Endothelial cell of umbilical vein (primary cell): ENCODE measurements at places on chromosomes 4 and X. TPM values are rescaled to one million over a fixed set of nuclear protein-coding genes. Genes with fewer than 3 reads are reported as not detected.
A peak's percentile ranks its signal among the peaks of the same experiment; 100 is the strongest.

STK26 gene
- total RNA-seq = 3.7 and 5.2 TPM in 2 replicates

PRRG1 gene
- 28.3 and 37.6 TPM in 2 replicates for total RNA-seq

XG gene
- total RNA-seq = 0.44 TPM in 1 of 2 replicates, not detected in the other

CT45A10 gene
- not detected in 2 replicates for total RNA-seq

SYTL4 gene
- total RNA-seq = 18.4 and 25.6 TPM in 2 replicates

DNA sequence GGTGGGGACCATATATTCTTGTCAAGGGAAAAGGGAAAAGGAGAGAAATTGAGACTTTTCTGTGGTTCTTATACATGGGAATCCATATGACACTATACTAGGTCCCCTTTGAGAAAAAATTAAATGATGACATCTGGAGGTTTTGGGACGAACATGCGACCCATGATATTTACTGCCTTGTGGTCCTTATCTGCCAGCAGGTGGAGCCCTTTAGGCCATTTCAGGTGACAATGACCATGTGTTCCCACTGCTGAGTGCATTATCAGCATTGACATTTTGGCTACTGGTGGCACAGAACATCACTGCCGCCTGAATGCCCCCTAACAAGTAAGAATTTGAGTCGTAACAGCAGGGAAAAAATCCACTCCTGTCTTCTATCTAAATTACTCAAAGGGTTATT lies 843.4 kb downstream of the FSTL5 start:
- H3K4me1 ChIP-seq = no peaks in the 10 kb centered on the region
- no peak overlapping the region for H3K27ac ChIP-seq
- H3K36me3 ChIP-seq = no peaks in the 10 kb centered on the region
- no peak overlapping the region for H3K4me3 ChIP-seq
- DNase-seq = peak; percentile 19

GRCh38 chr4:136818811-136819330 lies 713.4 kb downstream of the PCDH18 start:
- H3K36me3 ChIP-seq = no peaks in the 10 kb centered on the region
- no peak overlapping the region for H3K4me3 ChIP-seq
- DNase-seq = peak; percentile 88
- no peaks in the 10 kb centered on the region for H3K27me3 ChIP-seq

DNA sequence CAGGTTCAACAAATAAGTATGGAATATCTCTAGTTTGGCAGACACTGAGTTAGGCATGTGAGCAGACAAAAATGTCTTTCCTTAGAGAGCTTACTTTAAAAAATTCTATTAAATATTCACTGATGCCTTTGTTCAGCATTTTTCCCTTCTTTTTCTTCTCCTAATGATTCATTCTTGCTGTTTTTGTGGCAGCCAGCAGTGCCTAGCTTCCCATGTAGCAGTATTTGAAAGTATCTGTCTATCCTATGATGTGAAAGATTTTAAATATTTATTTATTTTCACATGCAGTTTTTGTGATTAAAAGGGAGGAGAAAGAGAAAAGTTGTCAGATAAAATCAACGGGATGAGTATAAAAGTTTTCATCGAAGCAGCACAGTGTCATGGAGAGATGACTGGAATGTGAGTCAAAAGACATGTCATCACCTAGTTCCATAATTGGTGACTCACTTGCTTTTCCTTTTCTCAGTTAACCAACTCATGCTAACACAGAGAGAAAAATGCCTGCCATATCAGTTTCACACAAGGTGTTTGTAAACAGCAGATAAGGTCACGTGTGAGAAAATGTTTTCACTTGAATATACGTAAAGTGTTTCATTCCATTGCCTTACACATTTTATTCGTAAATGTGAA lies 69.8 kb downstream of the BMPR1B start:
- no peak overlapping the region for H3K4me3 ChIP-seq
- H3K36me3 ChIP-seq = no peaks in the 10 kb centered on the region
- peak; percentile 90 for DNase-seq
- peaks cover 23% of the 10 kb centered on the region for H3K4me1 ChIP-seq
- H3K27ac ChIP-seq = peak overlapping the region; percentile 61

- no peak overlapping the region for H3K27ac ChIP-seq
- no peaks in the 10 kb centered on the region for H3K27me3 ChIP-seq
- H3K36me3 ChIP-seq = no peaks in the 10 kb centered on the region
- DNase-seq = peak; percentile 10
- no peaks in the 10 kb centered on the region for H3K4me1 ChIP-seq
These were observed 30.2 kb downstream of the AFF2 start for GRCh38 chrX:148530464-148531077.

GRCh38 chrX:135535077-135535940 lies 14.8 kb downstream of the INTS6L start:
- H3K27me3 ChIP-seq = no peaks in the 10 kb centered on the region
- H3K4me1 ChIP-seq = no peaks in the 10 kb centered on the region
- no peak overlapping the region for H3K27ac ChIP-seq
- no peaks in the 10 kb centered on the region for H3K36me3 ChIP-seq
- no peak overlapping the region for H3K4me3 ChIP-seq
- no peak for DNase-seq

GRCh38 chr4:38132107-38132673 lies 172.0 kb downstream of the PTTG2 start:
- H3K27ac ChIP-seq = peak overlapping the region; percentile 60
- H3K4me3 ChIP-seq = peak overlapping the region; percentile 8
- peak; percentile 92 for DNase-seq
- H3K27me3 ChIP-seq = no peaks in the 10 kb centered on the region

- H3K4me1 ChIP-seq = no peaks in the 10 kb centered on the region
- H3K36me3 ChIP-seq = no peaks in the 10 kb centered on the region
These were observed 15.0 kb downstream of the TTC29 start for GRCh38 chr4:146930673-146931072.

DNA sequence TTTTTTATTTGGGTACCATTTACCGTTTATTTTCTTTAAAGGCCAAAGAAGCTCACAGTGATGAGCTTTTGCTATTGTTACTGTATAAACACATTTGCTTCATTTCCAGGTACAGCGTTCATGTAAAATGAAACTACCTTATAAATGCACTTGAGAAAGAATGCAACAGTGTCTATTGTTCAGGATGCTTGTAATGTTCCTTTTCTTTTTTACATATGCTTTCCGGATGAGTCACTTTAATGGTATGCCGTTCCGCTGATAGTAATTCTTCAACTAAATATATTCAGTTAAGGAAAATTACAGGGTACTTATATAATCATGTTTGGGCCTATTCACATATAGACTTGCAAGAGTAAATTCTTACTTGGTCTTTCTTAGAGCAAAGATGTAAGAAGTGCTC lies 354.9 kb downstream of the RPA4 start:
- DNase-seq = peak; percentile 82
- peaks cover 14% of the 10 kb centered on the region for H3K4me1 ChIP-seq
- no peaks in the 10 kb centered on the region for H3K27me3 ChIP-seq
- H3K27ac ChIP-seq = peak overlapping the region; percentile 65
- no peak overlapping the region for H3K4me3 ChIP-seq

- DNase-seq = peak; percentile 32
- no peaks in the 10 kb centered on the region for H3K27me3 ChIP-seq
- H3K36me3 ChIP-seq = no peaks in the 10 kb centered on the region
- H3K4me1 ChIP-seq = no peaks in the 10 kb centered on the region
These were observed 66.5 kb downstream of the SHROOM4 start for GRCh38 chrX:50747471-50747900.

DNA sequence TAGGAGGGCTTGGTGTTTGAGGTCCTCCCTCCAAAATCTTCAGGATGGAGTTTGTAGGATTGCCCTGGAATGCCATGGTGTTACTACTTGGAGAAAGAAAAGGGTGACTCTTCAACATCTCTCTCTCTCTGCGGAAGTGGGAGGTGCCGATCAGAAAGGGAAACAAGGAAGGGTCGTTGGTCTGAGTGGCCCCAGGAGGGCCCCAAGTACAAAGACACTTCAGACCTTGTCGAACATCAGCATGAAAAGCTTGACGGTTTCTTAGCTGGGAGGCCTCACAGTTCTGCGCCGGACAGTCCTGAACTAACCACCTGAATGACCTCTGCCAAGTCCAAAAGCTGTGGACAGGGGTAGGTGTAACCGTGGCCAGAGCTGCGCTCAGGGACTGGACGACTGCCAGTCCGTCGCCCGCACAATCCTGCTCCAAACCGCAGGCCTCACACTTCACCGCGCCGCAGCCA lies 646 bp upstream of the GSX2 start:
- no peaks in the 10 kb centered on the region for H3K36me3 ChIP-seq
- peak overlapping the region; percentile 22 for H3K4me3 ChIP-seq
- H3K27ac ChIP-seq = no peak overlapping the region
- peaks cover 25% of the 10 kb centered on the region for H3K4me1 ChIP-seq
- peaks cover 72% of the 10 kb centered on the region for H3K27me3 ChIP-seq

DNA sequence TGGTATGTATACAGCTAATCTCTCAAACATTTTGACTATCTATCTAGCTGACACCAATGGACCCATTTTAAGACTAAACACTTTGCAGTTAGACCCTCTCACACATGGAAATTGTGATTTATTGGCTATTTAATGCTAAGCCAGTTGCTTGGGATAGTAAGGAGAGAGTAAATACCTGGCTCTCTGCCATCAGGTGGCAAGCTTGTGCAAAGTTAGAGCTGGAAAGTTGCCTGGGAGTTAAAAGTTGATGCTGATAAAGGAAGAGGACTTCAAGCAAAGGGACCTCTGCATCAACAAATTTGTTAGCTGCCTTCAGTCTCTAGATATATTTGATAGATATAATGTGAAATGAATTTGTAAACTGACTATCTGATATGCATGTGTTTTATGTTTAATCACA lies 61.1 kb downstream of the PACRGL start:
- no peaks in the 10 kb centered on the region for H3K4me1 ChIP-seq
- DNase-seq = no peak
- no peak overlapping the region for H3K27ac ChIP-seq
- H3K27me3 ChIP-seq = no peaks in the 10 kb centered on the region
- H3K36me3 ChIP-seq = no peaks in the 10 kb centered on the region

GRCh38 chrX:67587946-67588624 lies 44.3 kb downstream of the AR start:
- no peaks in the 10 kb centered on the region for H3K36me3 ChIP-seq
- H3K4me1 ChIP-seq = peaks cover 14% of the 10 kb centered on the region
- H3K27me3 ChIP-seq = no peaks in the 10 kb centered on the region
- no peak for DNase-seq

- H3K4me1 ChIP-seq = no peaks in the 10 kb centered on the region
- no peak overlapping the region for H3K27ac ChIP-seq
- H3K36me3 ChIP-seq = no peaks in the 10 kb centered on the region
- no peak overlapping the region for H3K4me3 ChIP-seq
- H3K27me3 ChIP-seq = no peaks in the 10 kb centered on the region
These were observed 13.0 kb downstream of the RAB9B start for GRCh38 chrX:103818842-103819619.

DNA sequence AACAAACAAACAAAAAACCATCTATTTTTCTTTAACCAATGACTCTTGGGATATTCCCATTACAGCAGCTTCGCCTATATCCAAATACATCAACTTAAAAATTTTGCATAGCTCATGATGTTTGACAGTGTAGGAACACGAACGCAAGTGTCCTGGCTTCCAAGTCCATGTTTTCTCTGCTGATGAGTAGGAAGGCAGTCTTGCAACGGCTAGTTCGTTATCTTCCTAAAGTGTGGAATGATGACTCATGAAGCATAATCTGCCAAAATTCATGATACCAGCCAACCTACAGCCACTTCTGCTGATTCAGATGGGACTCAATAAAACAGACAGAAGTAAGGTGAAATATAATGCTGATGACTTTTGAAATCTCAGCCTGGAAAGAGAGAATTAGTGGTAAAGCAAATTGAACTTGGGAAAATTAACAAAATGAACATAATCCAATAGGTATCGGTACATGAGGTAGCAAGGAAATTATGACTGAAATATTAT lies 6.4 kb upstream of the SEPTIN11 start:
- H3K27ac ChIP-seq = no peak overlapping the region
- peaks cover 8% of the 10 kb centered on the region for H3K4me1 ChIP-seq
- H3K4me3 ChIP-seq = no peak overlapping the region
- peak; percentile 22 for DNase-seq

DNA sequence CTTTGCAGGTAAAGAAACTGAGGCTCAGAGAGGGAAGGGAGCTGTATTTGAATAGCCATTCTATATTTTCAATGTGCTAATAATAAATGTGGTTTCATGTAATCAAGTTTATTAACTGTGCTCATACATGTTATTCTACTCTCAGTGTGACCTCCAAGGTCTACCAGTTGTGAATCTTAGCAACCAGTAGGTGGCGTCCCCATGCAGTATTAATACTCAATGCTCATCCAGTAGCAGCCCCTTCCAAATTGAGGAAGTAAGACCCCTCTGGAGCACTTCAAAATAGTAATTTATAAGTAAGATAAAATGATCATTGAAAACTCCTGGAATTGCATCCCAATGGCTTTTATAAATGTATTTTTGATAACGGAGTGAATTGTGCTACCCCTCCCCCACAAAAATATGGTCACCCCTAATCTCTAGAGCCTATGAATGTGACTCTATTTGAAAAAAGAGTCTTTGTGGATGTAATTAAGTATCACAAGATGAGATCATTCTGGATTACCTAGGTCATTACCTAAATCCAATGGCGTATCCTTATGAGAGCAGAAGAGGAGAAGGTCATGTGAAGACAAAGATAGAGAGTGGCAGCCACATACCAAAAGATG lies 20.4 kb upstream of the SEPSECS start:
- no peak overlapping the region for H3K4me3 ChIP-seq
- H3K36me3 ChIP-seq = no peaks in the 10 kb centered on the region
- no peaks in the 10 kb centered on the region for H3K27me3 ChIP-seq
- no peak overlapping the region for H3K27ac ChIP-seq

- no peaks in the 10 kb centered on the region for H3K36me3 ChIP-seq
- no peak overlapping the region for H3K27ac ChIP-seq
- no peaks in the 10 kb centered on the region for H3K4me1 ChIP-seq
- H3K4me3 ChIP-seq = no peak overlapping the region
- DNase-seq = peak; percentile 68
These were observed 35.3 kb downstream of the SUPT20HL1 start for GRCh38 chrX:24395775-24396174.

- no peaks in the 10 kb centered on the region for H3K4me1 ChIP-seq
- no peak for DNase-seq
- no peaks in the 10 kb centered on the region for H3K27me3 ChIP-seq
- H3K36me3 ChIP-seq = no peaks in the 10 kb centered on the region
- H3K4me3 ChIP-seq = no peak overlapping the region
These were observed 9.1 kb downstream of the ASMTL start for GRCh38 chrX:1443496-1444075.

- H3K4me1 ChIP-seq = no peaks in the 10 kb centered on the region
- H3K27ac ChIP-seq = no peak overlapping the region
- no peaks in the 10 kb centered on the region for H3K36me3 ChIP-seq
- no peak for DNase-seq
- H3K4me3 ChIP-seq = no peak overlapping the region
- peaks cover 8% of the 10 kb centered on the region for H3K27me3 ChIP-seq
These were observed 7.7 kb downstream of the PROM1 start for GRCh38 chr4:16075975-16076757.

DNA sequence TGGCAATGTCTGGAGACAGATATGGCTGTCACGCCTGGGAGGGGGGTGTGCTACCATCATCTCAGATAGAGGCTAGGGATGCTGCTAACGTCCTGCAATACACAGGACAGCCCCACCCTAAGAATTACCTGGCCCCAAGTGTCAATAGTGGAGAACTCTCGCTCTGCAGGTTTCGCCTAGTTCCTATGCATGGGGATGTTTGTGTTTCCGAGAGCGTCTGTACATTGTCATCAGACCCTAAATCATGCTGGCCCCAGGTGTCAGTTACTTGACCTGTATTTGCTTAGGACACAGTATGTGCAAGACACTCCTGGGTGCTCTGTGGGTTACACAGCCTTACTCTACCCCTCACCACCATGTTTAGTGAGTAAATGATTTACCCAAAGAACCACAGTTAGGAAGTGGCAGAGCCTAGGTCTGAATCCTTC lies 90.8 kb downstream of the AFF1 start:
- H3K36me3 ChIP-seq = no peaks in the 10 kb centered on the region
- no peak for DNase-seq
- H3K27me3 ChIP-seq = no peaks in the 10 kb centered on the region
- no peak overlapping the region for H3K27ac ChIP-seq
